Activated CD4-positive, alpha-beta T cell treated with anti-CD3 and anti-CD28 coated beads for 36 hours (primary cell): ENCODE measurements at places on chromosomes 16 and 17. TPM values are rescaled to one million over a fixed set of nuclear protein-coding genes. Genes with fewer than 3 reads are reported as not detected.

DNA sequence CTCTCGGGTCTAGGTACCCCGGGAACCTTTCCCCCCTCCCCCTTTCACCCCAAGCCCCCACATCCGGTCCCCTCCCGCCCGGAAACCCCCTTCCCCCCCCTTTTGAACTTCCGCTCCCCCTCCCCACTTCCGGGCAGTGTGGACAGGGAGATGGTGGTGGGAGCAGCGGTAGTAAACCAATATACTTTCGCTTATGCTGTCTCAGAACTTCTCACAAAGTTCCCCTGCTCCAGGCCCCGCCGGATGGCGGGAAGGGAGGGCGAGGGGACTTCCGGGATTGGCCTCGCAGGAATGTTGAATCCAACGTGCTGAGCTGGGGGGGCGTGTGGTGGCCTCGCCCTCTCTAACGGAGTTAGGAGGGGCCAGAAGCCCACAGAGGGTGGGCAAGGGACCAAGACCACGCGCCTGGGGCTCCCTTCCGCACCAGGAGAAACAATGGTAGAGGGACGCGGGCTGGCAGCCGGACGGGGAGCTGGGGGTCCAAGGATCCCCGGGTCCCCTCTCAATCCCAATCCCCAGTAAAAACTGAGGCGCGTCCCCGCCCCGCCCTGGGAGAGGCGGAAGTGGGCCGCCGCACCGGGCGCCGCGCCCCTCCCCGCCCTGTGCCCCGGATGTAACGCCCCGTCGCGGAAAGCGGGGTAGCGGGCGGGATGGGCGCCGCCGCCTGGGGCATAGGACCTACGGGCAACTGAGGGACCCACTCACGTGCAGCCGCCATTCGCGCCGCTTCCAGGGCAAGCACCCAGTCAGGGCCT lies 742 bp downstream of the PFN1 start:
- H3K4me3 ChIP-seq: peak overlapping the region; percentile 99
- peak; percentile 84 for DNase-seq
- H3K4me1 ChIP-seq: peaks cover 47% of the 10 kb centered on the region

- DNase-seq: peak; percentile 92
- H3K4me3 ChIP-seq: peak overlapping the region; percentile 78
- no peaks in the 10 kb centered on the region for H3K27me3 ChIP-seq
- H3K27ac ChIP-seq: peak overlapping the region; percentile 79
These were observed 2.6 kb upstream of the FMNL1 start for GRCh38 chr17:45218895-45219661.

DNA sequence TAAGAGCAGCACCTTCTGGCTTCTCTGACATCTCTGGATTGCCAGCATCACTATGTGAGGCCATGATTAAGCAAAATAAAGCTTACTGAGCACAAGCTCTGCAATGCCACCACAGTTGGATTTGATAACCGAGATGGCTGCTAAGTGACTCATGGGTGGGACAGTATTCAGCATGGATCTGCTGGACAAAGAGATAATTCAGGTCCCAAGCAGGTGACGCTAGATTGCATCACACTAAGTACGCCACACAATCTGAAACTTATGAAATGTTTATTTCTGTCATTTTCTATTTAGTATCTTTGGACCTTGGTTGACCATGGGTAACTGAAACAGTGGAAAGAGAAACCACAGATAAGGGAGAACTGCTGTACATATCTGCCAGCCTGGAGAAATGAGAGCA lies 27.4 kb downstream of the CDRT15 start:
- no peaks in the 10 kb centered on the region for H3K27me3 ChIP-seq
- DNase-seq: no peak
- H3K4me3 ChIP-seq: no peak overlapping the region
- H3K4me1 ChIP-seq: peaks cover 35% of the 10 kb centered on the region
- peaks cover 34% of the 10 kb centered on the region for H3K36me3 ChIP-seq

Gene CLEC18B
- 0.23 TPM for total RNA-seq

Gene ABCA9
- not detected for total RNA-seq
